ENCODE measurements at places on chromosomes 7 and 10.

DNA sequence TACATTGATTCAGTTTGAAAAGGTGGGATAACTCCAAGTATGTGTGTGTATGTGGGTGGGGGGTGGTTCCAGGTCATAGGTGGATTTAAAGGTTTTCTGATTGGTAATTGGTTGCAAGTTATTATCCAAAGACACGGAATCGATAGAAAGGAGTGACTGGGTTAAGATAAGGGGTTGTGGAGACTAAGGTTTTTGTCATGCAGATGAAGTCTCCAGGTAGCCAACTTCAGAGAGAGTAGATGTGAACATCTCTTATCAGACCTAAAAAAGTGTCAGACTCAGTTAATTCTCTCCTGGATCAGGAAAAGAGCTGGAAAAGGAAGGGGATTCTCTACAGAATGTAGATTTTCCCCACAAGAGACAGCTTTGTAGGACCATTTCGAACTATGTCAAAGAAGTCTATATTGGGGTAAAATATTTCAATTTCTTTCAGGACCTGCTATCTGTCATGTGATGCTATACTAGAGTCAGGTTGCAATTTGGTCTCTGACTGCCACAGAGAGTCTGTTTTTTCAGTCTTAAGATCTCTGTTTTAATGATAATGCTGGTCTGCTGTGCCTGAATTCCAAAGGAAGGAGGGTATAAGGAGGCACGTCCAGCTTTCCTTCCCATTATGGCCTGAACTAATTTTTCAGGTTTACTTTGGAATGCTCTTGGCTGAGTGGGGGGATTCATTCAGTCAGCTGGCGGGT is 3.6 kb downstream of the C7orf57 start:
- no peak for DNase-seq

- peak; percentile 4 for DNase-seq
These were observed 441 bp downstream of the FBH1 start for GRCh38 chr10:5890452-5890915.

DNA sequence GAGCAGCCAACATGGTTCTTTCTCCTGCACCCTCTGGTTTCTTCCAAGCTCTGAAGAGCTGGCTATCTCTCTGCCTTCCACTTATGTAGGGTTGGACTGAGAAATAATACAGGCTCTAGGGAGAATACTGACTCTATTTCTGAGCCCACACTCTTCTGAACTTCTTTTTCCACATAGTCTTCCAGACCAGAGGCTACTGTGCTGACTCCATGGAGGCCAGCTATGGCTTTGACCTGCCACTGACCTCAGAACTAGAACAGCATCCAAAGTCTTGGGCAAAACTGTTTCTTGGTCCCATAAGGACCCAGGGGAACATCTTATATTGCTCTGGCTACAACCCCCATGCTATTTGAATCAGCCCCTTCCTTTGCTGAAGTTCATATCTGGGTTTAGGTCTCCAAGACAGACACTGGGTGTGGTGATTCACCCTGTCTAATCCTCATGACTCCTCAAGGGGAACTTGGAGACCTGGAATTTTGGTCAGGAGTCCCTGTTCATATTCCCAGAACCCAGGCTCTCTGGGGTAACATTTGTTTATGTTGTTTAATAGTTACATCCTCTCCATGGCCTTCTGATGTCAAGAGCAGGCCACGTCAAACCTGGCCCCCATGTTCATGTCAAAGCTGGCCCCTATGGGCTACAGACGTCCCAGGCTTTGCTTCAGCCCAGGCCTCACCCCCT is 12.1 kb upstream of the PLAU start:
- no peak for DNase-seq

DNA sequence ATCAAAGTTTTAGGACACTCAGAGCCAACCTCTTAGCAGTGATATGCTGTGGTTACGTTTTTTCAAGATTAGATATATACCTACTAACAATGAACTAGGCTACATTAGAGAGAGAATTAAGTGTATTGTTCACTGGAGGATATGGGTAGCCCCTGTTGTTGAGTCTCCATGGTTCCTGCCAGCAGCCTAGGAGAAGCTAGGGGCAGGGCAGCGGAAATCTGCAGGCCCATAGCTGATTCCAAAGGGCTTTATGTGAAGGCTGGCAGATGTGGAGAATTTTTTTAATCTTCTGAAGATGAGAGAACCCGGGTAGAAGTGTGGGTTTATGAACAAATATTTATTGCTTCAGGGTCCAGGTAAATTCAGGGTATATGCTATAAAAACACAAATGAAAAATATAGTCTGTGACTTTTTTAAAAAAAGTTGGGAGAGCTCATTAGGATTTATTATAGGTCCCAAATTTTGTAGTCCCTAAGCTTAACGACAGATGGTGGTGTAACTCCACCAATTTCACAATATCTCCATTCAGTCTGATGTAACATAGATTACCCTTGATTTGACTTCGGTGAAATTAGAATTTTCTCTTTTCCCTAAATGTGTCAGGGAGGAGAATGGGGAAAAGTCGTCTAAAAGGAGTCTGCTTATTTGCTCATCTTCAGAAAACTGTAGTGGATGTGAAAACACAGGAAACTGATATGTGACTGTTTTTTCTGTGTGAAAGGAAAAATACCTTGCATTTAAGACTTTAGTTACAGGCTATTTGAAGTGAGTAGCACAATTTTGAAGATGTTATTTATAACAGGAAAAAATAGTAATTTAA is 163.0 kb upstream of the PPP1R3A start:
- DNase-seq = no peak

GRCh38 chr7:100726996-100727761 is 6.2 kb upstream of the ZAN start:
- DNase-seq = no peak

DNA sequence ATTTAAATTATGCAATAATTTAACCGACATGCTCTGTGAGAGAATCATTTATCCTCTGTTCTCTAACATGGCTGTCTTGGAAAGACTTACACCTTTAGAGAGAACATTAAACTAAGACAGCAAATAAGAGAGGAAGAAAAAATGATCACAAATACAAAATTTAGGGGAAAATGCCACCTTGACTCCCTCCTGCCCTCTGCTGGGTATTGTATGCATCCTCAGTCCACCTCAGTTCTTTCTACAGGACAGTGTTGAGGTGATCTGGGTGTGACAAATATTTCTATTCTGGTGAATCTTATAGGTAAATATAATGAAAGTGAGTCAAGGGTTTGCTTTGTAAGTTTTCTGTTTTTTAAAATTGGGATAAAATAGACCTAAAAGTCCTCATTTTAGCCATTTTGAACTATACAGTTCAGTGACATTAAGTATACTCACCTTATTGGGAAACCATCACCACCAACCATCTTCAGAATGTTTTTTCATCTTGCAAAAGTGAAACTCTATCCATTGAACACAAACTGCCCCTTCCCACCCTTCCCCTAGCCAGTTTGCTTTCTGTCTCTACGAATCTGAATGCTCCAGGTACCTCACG is 61.5 kb upstream of the ELMO1 start:
- DNase-seq = no peak

DNA sequence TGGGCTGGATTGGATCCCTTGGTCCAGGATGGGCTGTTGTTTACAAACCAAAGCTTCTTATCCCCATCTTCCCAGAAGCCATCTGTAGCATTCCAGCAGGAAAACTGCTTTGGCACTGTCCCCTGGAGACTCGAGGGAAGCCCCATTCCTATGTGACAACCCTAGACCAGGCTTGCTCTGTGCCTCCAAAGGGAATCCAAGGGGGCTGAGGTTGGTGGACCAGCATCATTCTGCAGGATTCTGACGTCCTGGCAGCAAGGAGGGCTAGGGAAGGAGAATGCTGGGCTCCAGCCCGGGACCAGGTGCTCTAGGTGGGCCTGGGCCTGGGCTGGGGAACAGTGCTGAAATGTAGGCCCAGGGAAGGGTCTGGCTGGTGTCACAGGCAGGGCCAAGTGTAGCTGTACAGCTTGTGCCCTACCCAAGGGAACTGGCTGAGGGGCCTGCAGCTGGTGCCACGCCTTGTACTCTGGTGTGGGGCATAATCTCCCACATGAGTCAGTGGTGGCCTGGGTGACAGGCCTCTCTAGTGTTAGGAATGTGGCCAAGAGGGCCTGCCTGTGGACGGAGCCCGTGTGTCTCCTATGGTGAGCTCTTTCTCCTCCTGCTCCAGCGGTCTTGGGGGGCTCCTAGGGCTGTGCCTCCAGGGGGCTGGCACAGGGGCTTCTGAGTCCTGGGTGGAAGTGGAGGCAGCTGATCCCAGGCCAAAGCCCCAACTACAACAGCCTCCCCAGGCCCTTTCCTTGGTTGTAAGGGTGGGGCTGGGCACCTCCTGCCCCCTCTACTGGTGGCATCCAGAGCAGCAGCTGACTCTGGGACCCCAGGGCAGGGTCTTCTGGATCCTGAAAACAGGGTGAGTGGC is 25.2 kb downstream of the TRIM8 start:
- no peak for DNase-seq

DNA sequence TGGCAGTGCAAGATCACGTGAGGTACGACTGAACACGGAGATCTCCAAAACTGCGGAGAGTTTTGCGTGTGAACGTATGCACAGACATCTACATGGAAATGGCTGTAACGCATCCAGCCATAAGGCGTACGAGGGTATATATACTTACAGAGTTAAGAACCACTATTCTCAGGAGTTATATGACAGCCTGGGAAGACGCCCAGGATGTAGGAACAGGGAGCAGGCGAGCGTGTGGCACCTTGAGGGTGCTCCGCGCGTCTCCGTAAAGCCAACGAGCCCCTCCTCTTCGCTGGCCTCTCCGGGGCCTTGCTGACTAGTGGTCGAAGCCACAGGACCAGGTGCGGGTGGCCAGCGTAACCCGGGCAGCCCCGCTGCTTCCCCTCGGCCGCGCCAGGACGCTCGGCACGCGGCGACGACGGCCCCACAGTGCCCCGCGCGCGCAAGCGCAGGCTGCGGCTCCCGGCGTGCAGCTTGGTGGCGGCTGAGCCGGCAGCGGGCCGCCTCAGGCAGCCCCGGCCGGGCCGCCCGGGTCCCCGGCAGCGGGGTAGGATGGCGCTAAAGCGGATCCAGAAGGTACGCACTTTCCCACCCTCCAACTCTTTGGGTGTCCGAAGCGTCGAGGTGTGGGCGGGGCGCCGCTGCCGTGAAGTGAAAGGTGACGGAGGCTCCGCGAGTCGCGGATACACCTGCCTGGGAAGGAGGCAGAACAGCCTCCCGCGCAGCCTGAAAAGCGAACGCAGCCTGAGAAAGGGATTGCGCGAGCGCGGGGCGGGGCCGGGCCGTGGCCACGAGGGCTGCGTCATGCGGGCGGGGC is at the start of gene UBE2D4:
Gene UBE2D4, plus strand, starts transcription at position 453 of the 814 bp plus-strand sequence. Its CDS starts 97 bp downstream, at position 550.
- DNase-seq = peak; percentile 84

GRCh38 chr7:142784096-142784495 is 13.3 kb downstream of the PRSS2 start:
- DNase-seq = no peak

DNA sequence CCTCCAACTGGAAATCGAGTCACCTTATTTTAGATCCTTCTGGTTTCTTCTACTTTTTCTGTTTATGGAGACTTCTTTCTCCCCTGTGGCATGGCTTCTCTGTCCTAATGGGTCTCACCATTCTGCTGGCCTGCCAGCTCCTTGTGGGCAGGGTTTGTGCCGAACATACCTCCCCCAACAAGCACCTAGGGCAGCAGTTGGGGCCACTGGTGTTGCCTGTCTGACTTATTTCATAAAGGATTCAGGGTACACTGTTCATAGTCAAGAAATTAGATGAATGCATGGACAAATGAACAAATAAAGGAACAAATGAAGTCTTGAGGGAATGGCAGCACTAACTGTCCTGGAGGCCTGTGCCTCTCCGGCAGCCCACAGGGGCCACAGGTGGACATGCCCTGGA is 55.6 kb upstream of the DOCK1 start:
- DNase-seq = no peak

DNA sequence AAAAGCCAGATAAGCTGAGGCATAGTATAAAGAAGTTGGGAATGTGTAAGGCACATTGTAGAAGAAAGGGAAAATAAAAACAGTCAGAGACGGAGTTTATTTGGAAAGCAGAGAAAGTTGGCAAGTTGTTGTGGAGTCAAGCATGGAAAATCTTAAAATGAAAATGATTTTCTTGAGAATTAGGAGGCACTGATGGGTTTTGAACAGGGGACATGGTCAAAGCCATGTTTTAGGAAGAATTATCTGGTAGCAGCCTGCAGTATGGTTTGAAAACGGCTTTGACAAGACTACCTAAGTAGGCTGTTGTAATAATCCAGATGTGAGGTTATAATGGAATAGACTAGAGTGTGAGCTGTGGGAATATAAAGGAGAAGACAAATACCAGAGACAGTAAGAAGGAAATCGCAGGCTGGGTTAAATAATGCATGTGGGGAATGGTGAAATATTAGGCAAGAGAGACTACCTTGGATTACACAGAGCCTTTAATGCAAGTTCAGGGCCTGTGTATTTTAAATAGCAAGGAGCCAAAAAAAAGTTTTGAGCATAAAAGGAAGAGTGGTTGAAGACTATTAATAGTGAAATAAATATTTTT is 130.4 kb upstream of the MEOX2 start:
- DNase-seq = no peak

- DNase-seq = no peak
These were observed 67.7 kb downstream of the COL13A1 start for GRCh38 chr10:69869291-69869961.

GRCh38 chr7:132608523-132608922 is 32.3 kb upstream of the PLXNA4 start:
- no peak for DNase-seq

GRCh38 chr10:133257489-133258065 is 19.1 kb downstream of the ADAM8 start:
- DNase-seq = no peak

GRCh38 chr7:123120286-123120685 is 79.5 kb downstream of the SLC13A1 start:
- no peak for DNase-seq

GRCh38 chr7:9507290-9507689 is 1073.9 kb downstream of the NXPH1 start:
- DNase-seq = no peak

DNA sequence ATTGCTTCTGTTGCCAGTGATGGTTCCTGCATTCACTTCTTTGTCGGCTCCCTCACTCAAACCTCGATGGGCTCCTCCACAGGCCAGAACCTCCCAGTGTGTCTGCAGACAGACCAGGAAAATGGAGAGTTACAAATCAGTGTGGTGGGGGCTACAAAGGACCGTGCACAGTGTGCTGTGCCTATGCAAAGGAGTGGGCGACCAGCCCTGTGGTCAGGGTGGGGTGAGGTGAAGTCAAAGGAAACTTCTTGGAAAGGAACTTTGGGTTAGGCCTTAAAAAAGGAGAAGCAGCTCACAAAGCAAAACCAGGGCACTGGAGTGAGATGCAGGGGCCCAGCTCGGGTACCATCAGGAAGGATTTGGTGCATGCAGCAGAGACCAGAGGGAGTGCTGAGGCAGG is 304.3 kb upstream of the ZMIZ1 start:
- no peak for DNase-seq

GRCh38 chr7:43461349-43462024 is 121.4 kb upstream of the STK17A start:
- DNase-seq = no peak

GRCh38 chr10:125778556-125778955 is 2.9 kb upstream of the MMP21 start:
- no peak for DNase-seq

GRCh38 chr10:98649170-98649569 is 202.4 kb upstream of the HPS1 start:
- no peak for DNase-seq

DNA sequence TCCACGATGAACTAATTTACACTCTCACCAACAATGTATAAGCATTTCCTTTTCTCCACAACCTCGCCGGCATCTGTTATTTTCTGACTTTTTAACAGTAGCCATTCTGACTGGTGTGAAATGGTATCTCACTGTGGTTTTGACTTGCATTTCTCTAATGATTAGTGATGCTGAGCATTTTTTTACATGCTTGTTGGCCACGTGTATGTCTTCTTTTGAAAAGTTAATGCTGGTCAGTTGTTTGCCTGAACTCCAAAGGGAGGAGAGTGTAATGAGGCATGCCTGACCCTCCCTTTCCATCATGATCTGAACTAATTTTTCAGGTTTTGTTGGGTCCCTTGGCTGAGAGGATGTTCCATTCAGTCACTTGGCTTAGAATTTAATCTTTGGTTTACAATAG is 50.7 kb upstream of the SVIL start:
- DNase-seq = no peak

All from stimulated activated CD8-positive, alpha-beta memory T cell treated with anti-CD3 and anti-CD28 coated beads, Interleukin-4, amount 100 ng/mL, for 24 hours (primary cell).